NCI-H1105 (cell line): ENCODE measurements at places on chromosomes 2 and 18.

GRCh38 chr2:195458936-195459335, 198.1 kb upstream of the SLC39A10 start:
- DNase-seq = no peak

DNA sequence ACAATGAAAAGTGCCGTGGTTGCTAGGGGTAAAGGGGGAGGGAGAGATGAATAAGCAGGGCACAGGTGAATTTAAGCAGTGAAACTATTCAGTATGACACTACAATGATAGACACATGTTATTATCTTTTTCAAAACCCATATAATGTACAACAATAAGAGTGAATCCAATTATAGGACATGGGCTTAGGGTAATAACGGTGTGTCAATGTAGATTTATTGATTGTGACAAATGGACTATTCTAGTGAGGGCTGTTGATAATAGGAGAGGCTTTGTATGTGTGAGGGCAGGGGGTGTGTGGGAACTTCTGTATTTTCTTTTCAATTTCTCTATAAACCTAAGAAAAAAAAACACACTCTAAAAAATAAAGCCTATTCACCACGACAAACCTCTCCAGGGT, 223.8 kb downstream of the RIT2 start:
- DNase-seq = no peak

- peak; percentile 32 for DNase-seq
Observed at GRCh38 chr18:62325806-62326645, 916 bp downstream of the TNFRSF11A start.

DNA sequence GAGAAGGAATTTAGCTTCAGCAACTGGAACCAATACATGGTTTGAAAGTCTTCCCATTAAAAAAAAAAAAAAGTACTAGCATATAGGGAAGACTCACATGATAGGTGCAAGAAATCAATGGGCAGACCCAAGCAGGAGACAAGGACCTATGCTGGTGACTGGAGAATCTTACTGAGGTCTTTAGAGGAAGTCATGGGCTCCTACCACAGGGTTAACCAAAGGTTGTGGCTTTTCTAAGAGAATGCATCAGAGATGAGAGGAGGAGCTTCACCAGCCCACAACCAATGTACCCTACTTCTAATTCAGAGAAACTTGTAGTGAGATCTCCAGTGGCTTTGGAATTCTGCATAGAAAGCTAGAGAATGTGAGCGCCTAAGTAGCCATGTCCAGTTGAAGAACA, 207.4 kb downstream of the NCKAP5 start:
- no peak for DNase-seq

- DNase-seq = no peak
Observed at GRCh38 chr2:20470211-20470610, 23.3 kb downstream of the RHOB start.
